ENCODE measurements at places on chromosomes 3 and 15.
A peak's percentile ranks its signal among the peaks of the same experiment; 100 is the strongest.

GRCh38 chr15:81939604-81940440 lies 106.0 kb downstream of the MEX3B start:
- peak; percentile 8 for DNase-seq
- H3K27me3 ChIP-seq: no peaks in the 10 kb centered on the region
- H3K4me3 ChIP-seq: no peak overlapping the region
- H3K4me1 ChIP-seq: no peaks in the 10 kb centered on the region

GRCh38 chr15:27670486-27671209 lies 428.5 kb downstream of the OCA2 start:
- H3K36me3 ChIP-seq: no peaks in the 10 kb centered on the region
- DNase-seq: no peak
- no peak overlapping the region for H3K27ac ChIP-seq
- no peaks in the 10 kb centered on the region for H3K27me3 ChIP-seq

GRCh38 chr15:70741677-70742293 lies 21.6 kb downstream of the UACA start:
- no peak overlapping the region for H3K4me3 ChIP-seq
- H3K27ac ChIP-seq: peak overlapping the region; percentile 97
- H3K36me3 ChIP-seq: no peaks in the 10 kb centered on the region
- DNase-seq: peak; percentile 71
- H3K4me1 ChIP-seq: peaks cover 70% of the 10 kb centered on the region

DNA sequence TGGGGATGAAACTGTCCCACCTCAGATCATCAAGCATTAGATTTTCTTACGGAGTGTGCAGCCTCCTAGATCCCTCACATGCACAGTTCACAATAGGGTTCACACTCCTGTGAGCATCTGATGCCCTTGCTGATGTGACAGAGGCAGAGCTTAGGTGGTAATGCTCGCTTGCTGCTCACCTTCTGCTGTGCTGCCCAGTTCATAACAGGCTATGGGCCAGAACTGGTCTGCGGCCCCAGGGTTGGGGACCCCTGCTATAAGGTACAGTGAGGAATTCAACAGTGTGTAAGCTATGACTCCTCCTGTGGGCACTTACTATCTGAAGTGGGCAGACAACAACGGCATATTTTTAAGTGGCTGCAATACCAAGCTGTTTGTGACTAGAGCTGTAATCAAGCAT lies 187.9 kb upstream of the BHLHE40 start:
- no peaks in the 10 kb centered on the region for H3K4me1 ChIP-seq
- DNase-seq: no peak
- H3K36me3 ChIP-seq: no peaks in the 10 kb centered on the region
- H3K4me3 ChIP-seq: no peak overlapping the region
- no peak overlapping the region for H3K27ac ChIP-seq
- no peaks in the 10 kb centered on the region for H3K27me3 ChIP-seq

DNA sequence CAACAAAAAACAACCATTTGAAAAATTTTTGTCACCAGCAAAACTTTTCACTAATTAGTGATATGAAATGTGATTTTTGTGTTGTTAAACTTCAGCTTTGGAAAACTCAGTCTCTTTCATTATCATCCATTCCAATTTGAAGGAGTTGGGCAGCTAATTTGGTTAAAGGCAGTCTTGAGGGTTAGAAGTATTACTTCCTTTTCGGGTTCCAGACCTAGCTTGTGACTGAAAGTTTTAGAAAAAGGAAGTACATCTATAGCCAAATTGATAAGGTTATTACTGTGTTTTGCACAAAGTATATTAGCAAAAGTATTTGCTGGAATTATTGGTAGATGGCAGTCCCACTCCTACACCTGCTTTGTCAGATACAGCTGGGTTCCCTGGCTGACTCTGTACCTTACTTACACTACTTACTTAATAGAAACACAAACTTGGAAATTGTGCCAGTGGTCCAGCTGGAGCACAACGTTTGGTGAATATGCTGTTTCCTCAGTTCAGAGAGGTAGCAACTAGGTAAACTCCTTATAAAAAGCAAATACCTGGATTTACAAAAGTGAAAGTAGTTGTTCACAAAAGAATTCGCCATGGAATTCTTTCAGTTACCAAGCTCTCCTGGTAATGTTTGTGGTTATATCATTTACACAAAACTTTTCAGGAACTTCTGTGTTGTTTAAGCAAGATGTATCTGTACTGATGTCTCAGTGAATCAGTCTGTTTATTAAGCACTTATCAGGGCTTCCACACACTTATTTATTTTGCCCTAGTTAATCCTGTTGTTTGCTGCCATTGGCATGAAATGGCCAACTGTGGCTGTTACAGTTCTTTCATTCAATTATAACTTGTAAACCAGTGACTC lies 31.6 kb downstream of the TIPARP start:
- no peak overlapping the region for H3K4me3 ChIP-seq
- peaks cover 4% of the 10 kb centered on the region for H3K4me1 ChIP-seq
- no peak for DNase-seq
- no peaks in the 10 kb centered on the region for H3K27me3 ChIP-seq
- peak overlapping the region; percentile 45 for H3K27ac ChIP-seq

DNA sequence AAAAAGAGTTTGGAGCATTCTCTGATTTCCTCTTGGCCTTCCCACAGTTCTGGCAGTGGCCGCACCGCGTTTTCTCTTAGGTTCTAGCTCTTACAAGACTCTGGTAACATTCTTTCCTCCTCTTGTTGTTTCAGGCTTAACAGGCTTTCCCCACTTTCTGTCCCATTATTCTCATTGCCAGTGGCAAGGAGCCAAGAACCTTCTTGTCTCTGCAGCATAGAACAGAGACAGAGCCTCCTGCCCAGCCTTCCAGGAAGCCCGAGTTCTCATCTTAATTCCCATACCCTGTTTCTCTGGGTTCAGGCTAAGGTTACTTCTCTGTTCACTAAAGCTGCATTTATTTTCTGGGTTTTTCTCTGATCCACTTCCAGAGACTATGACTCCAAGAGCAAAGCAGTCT lies 61.1 kb downstream of the DUT start:
- H3K27ac ChIP-seq: no peak overlapping the region
- no peaks in the 10 kb centered on the region for H3K27me3 ChIP-seq
- no peaks in the 10 kb centered on the region for H3K4me1 ChIP-seq
- H3K36me3 ChIP-seq: no peaks in the 10 kb centered on the region

DNA sequence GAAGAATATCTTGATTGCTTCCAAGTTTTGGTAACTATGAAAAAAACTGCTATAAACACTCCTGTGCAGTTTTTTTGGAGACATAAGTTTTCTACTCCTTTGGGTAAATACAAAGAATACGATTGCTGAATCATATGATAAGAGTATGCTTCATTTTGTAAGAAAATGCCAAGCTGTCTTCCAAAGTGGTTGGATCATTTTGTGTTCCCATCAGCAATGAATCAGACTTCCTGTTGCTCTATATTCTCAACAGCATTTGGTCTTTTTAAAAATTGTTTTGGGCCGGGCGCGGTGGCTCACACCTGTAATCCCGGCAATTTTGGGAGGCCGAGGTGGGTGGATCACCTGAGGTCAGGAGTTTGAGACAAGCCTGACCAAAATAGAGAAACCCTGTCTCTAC lies 14.5 kb downstream of the BTD start:
- peaks cover 16% of the 10 kb centered on the region for H3K4me1 ChIP-seq
- H3K27me3 ChIP-seq: no peaks in the 10 kb centered on the region
- H3K36me3 ChIP-seq: no peaks in the 10 kb centered on the region
- no peak overlapping the region for H3K4me3 ChIP-seq

DNA sequence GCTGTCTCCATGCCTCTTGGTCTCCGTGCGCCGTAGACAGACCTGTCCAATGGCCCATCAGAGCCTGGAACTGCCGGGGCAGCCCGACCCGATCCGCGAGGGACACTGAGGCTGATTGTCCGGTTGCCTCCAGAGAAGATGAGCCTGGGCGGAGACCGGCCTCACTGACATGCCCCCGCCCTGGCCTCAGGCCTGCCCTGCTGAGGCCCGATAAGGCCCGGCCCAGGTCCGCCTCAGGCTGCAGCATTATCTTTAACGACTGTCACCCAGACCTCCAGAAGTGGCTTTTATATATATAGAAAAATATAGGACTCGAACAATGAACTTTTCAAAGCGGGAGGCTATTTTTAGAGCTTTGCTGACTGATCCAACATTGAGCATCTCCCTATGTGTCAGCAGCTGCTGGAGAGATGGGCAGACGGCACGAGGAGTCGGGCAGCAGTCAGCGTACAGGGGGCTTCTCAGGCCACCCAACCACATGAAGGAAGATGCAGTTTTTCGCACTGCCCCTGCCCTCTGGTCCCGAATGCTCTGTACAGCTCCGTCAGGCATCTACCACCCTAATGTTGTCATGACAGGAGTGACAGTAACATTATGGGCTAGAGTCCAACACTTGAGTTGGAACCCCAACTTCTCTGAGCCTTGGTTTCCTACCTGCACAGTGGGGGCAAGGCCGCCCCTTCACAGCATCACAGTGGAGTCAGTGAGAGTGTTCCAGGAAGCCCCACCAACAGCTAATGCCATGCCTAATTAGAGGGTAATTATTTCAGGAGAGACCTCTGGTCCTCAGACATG lies 112.0 kb upstream of the RPL32 start:
- H3K4me3 ChIP-seq: no peak overlapping the region
- H3K27ac ChIP-seq: no peak overlapping the region
- DNase-seq: no peak

DNA sequence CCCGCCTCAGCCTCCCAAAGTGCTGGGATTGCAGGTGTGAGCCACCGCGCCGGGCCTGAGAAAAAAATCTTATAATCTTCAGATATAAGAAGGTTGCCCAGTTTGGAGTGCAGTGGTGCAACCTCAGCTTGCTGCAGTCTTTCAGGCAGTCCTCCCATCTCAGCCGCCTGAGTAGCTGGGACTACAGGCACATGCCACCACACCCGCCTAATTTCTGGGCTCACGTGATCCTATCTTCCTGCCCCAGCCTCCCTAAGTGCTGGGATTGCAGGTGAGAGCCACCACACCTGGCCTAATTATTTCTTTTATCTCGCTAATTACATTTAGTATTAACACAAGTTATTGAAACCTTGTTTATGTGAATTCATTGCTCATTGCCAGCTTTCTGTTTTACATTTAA lies 13.5 kb downstream of the PAK2 start:
- peaks cover 4% of the 10 kb centered on the region for H3K36me3 ChIP-seq
- H3K27me3 ChIP-seq: no peaks in the 10 kb centered on the region

DNA sequence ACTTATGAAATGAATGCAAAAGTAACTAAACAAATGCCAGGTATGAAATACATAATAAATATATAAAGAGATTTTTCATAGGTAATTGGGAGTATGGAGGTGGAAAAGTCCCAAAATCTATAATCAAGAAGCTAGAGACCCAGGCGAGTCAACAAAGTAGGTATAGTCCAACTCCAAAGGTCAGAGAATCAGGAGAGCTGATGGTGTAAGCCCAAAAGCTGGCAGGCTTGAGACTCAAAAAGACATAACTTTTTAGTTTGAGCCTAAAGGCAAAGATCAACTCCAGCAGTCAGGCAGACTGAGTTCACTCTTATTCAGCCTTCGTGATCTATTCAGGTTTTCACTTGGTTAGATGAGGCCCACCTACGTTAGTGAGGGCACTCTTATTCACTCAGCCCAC lies 157.4 kb upstream of the TMCO5A start:
- H3K4me3 ChIP-seq: no peak overlapping the region
- H3K36me3 ChIP-seq: no peaks in the 10 kb centered on the region
- no peaks in the 10 kb centered on the region for H3K4me1 ChIP-seq

Data from Panc1 (cell line).